GM06990 (cell line): ENCODE measurements at places on chromosomes 2 and 18.

DNA sequence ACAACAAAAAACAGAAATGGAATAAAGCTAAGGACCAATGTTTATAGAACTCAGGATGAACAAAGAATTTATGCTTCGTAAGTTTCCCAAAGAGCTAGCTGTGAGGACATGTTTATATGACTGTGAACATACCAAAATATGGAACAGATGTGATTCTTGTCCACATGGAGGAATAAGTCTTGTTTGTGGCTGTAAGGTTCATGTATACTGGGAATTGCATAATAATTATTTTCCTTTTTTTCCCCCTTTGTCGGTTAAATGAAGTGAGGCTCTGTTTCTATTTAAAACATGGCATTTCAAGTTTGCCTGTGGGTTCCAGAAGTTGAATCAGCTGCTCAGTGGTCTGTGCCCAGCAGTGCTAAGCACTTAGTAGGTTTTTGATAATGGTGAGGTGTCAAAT is 108.1 kb downstream of the FHOD3 start:
- no peak for DNase-seq

GRCh38 chr2:193868833-193869232 is 1674.1 kb upstream of the TMEFF2 start:
- no peak for DNase-seq

GRCh38 chr2:239903803-239904202 is 121.3 kb downstream of the NDUFA10 start:
- DNase-seq: no peak

GRCh38 chr2:1650085-1650872 is 94.0 kb downstream of the PXDN start:
- no peak for DNase-seq

- DNase-seq: no peak
Measured at GRCh38 chr2:20643060-20643459, 7.8 kb downstream of the HS1BP3 start.

DNA sequence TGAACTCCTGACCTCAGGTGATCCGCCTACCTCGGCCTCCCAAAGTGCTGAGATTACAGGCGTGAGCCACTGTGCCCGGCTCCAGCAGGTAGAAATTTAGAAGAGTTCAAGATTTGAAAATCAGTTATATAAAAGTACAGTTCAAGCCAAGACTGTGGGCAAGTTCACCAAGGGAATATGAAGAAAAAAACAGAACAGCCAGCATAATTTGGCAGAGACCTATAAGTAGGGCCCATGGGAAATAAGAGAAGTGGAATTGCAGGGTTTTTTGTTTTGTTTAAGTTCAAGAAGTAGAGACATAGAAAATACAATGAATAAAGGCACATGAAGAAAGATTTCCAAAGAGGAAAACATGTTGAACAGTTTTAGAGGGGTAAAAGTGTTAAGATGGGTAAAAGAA is 57.9 kb downstream of the BAZ2B start:
- no peak for DNase-seq

- no peak for DNase-seq
Measured at GRCh38 chr2:43343573-43344304, 117.3 kb upstream of the ZFP36L2 start.

GRCh38 chr2:170500770-170501169 is 214.4 kb upstream of the SP5 start:
- no peak for DNase-seq

GRCh38 chr2:169081551-169081950 is 12.2 kb downstream of the DHRS9 start:
- no peak for DNase-seq

DNA sequence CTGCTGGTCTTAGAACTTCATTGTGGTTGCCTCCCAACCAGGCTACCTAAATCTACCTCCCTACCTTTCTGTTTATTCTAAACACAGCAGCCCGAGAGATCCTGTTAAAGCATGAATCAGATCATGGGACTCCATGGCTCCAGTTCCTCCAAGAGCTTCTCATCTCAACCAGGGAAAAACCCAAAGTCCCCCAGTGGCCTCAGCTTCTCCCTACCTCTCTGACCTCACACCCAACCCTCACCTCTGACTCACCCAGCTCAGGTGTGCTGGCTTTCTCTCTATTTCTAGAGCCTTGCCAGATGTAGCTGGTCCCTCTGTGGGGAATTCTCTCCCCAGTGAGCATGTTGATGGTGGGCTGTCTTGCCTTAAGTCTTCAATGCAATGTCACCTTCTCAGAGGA is 93.8 kb upstream of the COPS8 start:
- no peak for DNase-seq

- no peak for DNase-seq
Measured at GRCh38 chr18:45670281-45670962, 53.6 kb upstream of the SLC14A1 start.

GRCh38 chr18:68722821-68723220 is 7.9 kb upstream of the TMX3 start:
- no peak for DNase-seq

- no peak for DNase-seq
Measured at GRCh38 chr2:44360749-44361329, 455 bp downstream of the PREPL start.

- no peak for DNase-seq
Measured at GRCh38 chr18:36602071-36602470, 226.7 kb downstream of the TPGS2 start.

- no peak for DNase-seq
Measured at GRCh38 chr18:25819746-25820363, 270.6 kb downstream of the SS18 start.

DNA sequence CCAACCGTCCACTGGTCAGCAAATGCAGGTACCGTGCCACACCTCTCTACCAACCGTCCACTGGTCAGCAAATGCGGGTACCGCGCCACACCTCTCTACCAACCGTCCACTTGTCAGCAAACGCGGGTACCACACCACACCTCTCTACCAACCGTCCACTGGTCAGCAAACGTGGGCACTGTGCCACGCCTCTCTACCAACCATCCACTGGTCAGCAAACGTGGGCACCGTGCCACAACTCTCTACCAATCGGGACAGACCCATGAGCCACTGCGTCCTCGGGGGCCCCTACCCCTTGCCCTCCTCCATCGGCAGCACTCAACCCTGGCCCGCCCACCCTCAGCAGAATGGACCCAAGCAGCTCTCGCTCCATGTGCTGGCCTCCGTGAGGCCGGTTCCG is 226.4 kb upstream of the SALL3 start:
- no peak for DNase-seq

DNA sequence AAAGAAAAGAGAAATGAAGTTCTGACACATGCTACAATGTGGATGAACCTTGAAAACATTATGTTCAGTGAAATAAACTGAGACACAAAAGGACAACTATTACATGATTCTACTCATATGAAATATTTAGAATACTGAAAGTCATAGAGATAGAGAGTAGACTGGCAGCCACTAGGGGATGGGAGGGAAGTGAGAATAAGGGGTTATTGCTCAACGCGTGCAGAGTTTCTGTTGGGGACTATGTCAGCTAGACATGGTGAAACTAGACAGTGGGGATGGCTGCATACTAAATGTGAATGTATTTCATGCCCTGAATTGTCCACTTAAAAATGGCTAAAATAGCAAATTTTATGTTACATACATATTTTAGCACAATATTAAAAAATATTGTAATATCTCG is 108.7 kb upstream of the ATL2 start:
- DNase-seq: no peak

- peak; percentile 21 for DNase-seq
Measured at GRCh38 chr2:179252423-179252822, 12.2 kb downstream of the SESTD1 start.

- DNase-seq: no peak
Measured at GRCh38 chr18:56402872-56403516, 235.4 kb downstream of the TXNL1 start.

DNA sequence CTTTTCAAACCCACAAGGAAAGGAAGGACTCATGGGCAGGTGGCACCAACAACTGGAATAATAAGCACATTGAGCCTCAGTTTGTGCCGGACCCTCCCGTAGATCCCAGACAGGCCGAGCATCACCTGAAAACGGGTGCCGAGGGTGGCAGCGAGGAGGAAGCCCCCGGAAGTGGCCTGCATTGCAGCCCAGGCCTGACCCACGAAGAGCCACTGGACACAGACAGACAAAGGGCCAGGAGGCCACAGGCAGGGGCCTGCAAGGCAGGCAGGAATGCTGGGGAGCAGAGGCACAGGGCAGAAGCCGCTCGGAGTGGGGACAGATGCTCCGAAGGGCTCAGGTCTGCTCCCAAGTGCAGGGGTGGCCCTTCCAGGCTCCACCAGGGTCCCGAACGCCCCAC is 31.7 kb downstream of the MTERF4 start:
- no peak for DNase-seq

GRCh38 chr2:86333378-86333777 is 4.0 kb downstream of the REEP1 start:
- DNase-seq: no peak

- DNase-seq: peak; percentile 70
Measured at GRCh38 chr2:72920318-72921087, 3.2 kb downstream of the EMX1 start.

- no peak for DNase-seq
Measured at GRCh38 chr2:25228848-25229278, 60.5 kb upstream of the POMC start.

GRCh38 chr2:232637866-232638583 is 4.6 kb downstream of the EFHD1 start:
- DNase-seq: no peak

- no peak for DNase-seq
Measured at GRCh38 chr18:32777049-32777448, 4.2 kb upstream of the KLHL14 start.

DNA sequence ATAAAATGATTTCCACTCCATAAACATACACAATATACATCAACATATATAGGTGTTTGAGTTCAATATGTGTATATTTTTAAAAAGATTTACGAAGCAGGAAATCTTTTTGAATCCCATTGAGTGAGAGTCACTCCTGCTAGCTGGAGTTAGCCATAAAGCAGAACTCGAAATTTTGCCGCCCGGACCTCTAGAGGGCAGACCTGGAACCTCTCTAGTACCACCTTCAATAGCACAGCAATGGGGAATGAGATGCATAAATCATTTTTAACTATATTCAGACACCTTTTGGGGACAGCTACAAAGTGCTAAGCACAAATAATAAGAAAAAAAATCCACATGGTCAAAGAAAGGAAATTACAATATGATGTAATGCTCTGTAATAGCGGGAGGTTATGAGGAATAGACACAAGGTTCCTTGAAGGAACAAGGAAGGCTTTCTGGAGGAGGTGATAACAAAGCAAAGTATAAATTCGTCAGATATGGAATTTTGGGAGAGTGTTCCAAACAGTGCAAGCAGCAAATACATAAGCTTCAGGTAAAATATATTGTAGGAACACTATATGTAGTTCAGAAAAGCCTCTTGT is 533.4 kb downstream of the ERBB4 start:
- DNase-seq: no peak

DNA sequence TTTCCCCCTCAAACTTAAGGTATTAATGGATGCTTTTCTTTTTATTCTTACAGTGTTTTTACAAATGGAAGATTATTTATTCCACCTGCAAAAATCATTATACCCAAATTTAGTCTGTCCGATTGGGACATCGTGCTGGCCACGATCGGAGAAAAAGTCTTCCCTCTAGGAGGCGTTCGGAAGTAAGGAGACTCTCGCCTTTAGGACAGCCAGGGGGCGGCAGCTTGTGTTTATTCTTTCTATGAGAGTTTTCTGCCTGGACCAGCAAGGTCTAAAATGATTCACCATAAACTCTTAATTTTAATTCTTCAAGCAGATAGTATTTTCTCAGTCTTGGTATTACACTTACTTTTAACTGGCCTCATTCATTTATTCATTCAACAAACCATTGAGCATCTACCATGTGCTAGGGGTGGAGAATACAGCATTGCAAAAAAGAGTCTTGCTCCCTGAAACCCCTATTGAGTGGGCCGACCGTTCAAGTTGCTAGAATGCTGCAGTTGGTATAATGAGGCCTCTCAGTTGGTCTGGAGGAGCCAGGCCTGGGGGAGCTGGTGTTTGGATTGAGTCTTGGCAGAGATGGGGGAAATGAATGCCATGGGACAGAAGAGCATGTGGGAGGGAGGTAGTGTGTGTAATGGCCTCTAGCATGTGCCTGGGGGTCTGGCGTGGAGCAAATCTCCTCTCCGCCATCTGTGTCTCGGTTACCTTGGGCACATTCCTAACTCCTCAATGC is 38.7 kb downstream of the DCDC2C start:
- no peak for DNase-seq

DNA sequence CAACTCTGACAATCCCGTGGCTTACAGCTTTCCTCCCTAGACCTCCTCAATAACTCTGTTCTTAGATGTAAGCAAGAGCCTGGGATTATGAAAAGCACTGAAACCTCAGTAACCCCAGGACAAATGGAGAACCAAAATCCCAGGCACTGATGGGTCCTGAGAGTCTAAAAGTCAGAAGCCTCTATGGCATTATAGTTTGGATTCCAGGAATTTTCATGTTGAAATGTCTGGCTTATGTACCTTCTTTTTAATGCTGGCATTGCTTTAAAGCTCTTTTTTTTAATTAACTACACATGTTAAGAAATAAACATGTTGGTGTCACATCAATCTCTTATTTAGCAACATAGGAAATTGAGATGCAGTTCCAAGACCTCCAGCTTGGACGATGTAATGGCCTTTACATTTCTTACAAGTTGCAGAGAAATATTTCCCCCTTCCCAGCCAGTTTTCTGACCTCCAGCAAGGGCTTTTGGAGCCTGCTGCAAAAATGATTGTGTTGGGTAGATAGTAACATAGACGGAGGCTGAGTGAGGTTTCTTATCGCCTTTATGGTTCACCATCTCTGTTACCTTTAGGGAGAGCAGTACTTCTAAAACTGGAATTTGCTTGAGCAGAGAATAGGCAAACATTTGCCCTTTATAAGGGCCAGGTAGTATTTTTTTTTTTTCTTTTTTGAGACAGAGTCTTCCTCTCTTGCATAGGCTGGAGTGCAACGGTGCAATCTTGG is 84.8 kb upstream of the RASGRP3 start:
- DNase-seq: no peak

GRCh38 chr2:230925879-230926765 is 1.1 kb upstream of the GPR55 start:
- DNase-seq: peak; percentile 78

DNA sequence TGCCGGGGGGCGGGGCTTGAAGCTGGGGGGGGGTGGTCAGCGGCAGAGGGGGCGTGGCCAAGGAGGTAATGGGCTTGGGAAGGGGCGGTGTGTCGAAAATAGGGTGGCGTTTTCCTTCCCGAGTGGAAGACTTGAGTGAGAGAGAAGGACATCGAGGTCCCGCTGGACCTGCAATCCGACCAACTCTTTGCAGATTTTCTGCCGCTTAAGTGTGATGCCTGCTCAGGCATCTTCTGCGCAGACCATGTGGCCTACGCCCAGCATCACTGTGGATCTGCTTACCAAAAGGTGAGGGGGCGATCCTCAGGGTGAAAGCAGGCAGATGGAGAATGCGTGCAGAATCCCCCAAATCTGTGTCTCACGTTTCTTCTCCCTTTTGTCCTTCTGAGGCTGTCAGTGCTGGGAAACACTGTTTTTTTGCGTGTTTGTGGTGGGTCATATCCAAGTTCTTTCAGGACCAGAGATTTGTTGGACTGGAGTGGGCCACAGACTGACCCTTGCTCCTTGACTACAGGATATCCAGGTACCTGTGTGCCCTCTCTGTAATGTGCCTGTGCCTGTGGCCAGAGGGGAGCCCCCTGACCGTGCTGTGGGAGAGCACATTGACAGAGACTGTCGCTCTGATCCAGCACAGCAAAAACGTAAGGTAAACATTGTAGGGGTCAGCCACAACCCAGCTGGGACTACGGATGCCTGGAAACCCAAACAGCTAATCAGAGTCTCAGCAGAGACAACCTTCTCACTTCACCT is 727 bp downstream of the ZFAND2B start:
- DNase-seq: no peak

GRCh38 chr2:219175486-219175885 is 1.2 kb downstream of the CNPPD1 start:
- no peak for DNase-seq
